Activated CD4-positive, alpha-beta T cell treated with anti-CD3 and anti-CD28 coated beads for 36 hours (primary cell): ENCODE measurements at places on chromosomes 1 and 21. TPM values are rescaled to one million over a fixed set of nuclear protein-coding genes. Genes with fewer than 3 reads are reported as not detected.

GRCh38 chr1:231827337-231828105 lies 200.9 kb downstream of the DISC1 start:
- peaks cover 3% of the 10 kb centered on the region for H3K36me3 ChIP-seq
- no peak overlapping the region for H3K27ac ChIP-seq
- no peaks in the 10 kb centered on the region for H3K4me1 ChIP-seq
- no peak for DNase-seq

DNA sequence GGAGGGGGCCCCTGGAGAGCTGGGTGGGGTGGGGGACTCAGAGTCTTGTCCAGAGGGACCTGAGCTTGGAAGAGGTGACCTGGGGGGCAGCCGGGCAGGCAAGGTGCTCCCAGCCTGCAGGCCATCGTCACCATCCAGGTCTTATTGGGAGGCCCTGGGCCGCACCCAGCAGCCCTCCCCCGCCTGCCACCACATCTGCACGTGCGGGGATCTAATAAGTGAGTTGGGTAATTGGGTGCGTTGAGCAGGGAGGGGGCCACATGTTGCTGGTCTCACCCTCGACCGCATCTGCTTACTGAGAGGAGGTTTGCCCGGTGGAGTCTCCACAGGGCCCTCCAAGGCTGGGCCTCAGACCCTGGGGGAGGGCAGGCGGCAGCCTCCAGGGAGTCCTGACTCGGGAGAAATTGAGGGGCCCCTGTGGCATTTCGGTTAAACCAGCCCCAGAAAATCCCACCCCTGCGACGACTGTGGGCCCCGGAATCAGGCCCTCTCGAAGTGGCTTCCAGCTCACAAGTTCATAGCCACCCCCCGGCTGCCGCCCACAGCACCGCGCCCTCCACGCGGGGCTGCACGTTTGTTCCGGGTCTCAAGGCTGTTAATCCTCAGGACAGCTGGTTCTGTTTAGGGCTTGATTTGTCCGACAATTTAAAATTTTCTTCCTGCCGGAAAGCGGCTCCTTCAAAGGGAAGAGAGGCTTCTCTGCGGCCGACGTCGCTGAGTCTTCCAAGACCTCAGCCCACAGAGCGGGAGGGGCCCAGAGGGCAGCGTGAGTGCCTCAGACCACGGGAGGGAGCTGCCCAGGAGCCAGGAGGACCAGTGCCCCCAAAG lies 14.7 kb upstream of the COL6A2 start:
- no peak overlapping the region for H3K27ac ChIP-seq
- no peaks in the 10 kb centered on the region for H3K36me3 ChIP-seq
- no peak overlapping the region for H3K4me3 ChIP-seq
- H3K27me3 ChIP-seq: peaks cover 3% of the 10 kb centered on the region

DNA sequence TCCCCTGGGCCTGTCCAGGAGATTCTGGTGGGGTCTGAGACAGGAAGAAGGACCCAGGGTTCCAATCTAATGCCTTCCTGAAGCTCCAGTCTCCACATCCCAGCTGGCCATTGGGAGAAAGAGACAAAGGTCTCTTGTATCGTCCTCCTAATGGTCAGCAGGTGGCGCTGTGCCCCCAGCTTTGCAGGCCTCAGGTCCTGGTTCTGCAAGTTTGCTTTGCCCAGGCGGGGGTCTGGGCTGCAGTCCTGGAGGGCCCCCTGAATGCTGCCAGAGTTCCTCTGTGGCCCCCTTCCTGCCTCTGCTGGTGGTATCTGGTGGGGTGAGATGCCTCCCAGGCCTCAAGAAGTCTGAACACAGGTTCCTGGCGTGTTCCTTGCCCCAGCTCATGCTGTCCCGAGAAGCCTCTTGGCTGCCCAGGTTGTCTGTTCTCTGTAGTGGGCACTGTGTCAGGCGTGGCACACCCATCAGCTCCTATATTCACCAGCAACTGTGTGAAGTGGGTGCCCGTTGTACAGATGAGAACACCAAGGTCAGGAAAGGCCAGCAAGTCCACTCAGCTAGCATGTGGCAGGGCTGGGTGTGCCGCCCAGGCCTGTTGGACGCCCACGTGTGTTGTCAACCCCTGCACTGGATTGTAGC lies 33.8 kb upstream of the CSF3R start:
- no peaks in the 10 kb centered on the region for H3K36me3 ChIP-seq
- H3K27ac ChIP-seq: no peak overlapping the region
- no peak overlapping the region for H3K4me3 ChIP-seq
- no peaks in the 10 kb centered on the region for H3K4me1 ChIP-seq

- H3K4me3 ChIP-seq: peak overlapping the region; percentile 51
- peak overlapping the region; percentile 89 for H3K27ac ChIP-seq
- DNase-seq: peak; percentile 21
- peaks cover 42% of the 10 kb centered on the region for H3K4me1 ChIP-seq
- no peaks in the 10 kb centered on the region for H3K27me3 ChIP-seq
- peaks cover 31% of the 10 kb centered on the region for H3K36me3 ChIP-seq
These were observed 36.1 kb downstream of the COA6 start for GRCh38 chr1:234409328-234409727.

GRCh38 chr1:145719230-145720079 lies at the start of gene CD160:
TSS of gene CD160 (plus strand) at chr1:145719499. CDS start at chr1:145728328, 8,829 bp downstream.
- H3K36me3 ChIP-seq: no peaks in the 10 kb centered on the region
- peaks cover 18% of the 10 kb centered on the region for H3K4me1 ChIP-seq
- H3K4me3 ChIP-seq: no peak within 1 kb of the TSS
- peak; percentile 28 for DNase-seq
- peaks cover 23% of the 10 kb centered on the region for H3K27me3 ChIP-seq
- H3K27ac ChIP-seq: no peak within 1 kb of the TSS

DNA sequence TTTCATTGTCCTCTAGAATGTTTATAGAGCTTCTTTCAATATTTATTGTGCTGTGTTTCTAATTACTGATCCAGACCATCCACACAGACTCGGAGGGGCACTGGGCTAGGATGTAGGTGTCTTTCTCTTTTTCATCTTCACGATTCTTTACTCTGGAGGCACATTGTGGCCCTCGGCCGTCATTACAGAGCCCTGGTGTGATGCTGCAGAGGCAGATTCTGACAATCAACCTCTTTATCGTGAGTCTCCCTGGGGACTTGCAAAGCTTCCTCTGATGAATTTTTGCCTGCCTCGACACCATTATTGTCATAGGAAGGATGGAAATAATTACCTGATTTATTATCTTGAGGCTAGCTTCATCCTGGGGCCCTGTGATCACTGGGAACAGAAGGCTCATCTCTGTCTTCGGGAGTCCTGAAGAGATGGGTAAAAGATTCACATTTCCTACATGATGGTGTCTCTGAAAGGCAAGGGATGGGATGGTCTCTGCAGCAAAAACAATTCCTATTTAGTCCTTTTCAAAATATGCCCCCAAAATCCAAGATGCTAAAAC lies 89.4 kb downstream of the SEC16B start:
- peaks cover 2% of the 10 kb centered on the region for H3K27me3 ChIP-seq
- H3K4me1 ChIP-seq: no peaks in the 10 kb centered on the region
- H3K4me3 ChIP-seq: no peak overlapping the region
- H3K36me3 ChIP-seq: no peaks in the 10 kb centered on the region
- H3K27ac ChIP-seq: no peak overlapping the region

- no peaks in the 10 kb centered on the region for H3K4me1 ChIP-seq
- H3K27me3 ChIP-seq: no peaks in the 10 kb centered on the region
- no peak overlapping the region for H3K4me3 ChIP-seq
- DNase-seq: no peak
- no peak overlapping the region for H3K27ac ChIP-seq
These were observed 63.2 kb downstream of the SYDE2 start for GRCh38 chr1:85137660-85138059.

GRCh38 chr1:32769524-32770220 lies 47.5 kb downstream of the YARS1 start:
- H3K4me3 ChIP-seq: no peak overlapping the region
- H3K27me3 ChIP-seq: no peaks in the 10 kb centered on the region
- H3K36me3 ChIP-seq: peaks cover 11% of the 10 kb centered on the region
- peaks cover 10% of the 10 kb centered on the region for H3K4me1 ChIP-seq

Gene SERTAD4
- not detected for total RNA-seq

- H3K4me3 ChIP-seq: no peak overlapping the region
- H3K27ac ChIP-seq: no peak overlapping the region
- H3K36me3 ChIP-seq: no peaks in the 10 kb centered on the region
These were observed 33.0 kb upstream of the ZBTB8B start for GRCh38 chr1:32431736-32432400.

DNA sequence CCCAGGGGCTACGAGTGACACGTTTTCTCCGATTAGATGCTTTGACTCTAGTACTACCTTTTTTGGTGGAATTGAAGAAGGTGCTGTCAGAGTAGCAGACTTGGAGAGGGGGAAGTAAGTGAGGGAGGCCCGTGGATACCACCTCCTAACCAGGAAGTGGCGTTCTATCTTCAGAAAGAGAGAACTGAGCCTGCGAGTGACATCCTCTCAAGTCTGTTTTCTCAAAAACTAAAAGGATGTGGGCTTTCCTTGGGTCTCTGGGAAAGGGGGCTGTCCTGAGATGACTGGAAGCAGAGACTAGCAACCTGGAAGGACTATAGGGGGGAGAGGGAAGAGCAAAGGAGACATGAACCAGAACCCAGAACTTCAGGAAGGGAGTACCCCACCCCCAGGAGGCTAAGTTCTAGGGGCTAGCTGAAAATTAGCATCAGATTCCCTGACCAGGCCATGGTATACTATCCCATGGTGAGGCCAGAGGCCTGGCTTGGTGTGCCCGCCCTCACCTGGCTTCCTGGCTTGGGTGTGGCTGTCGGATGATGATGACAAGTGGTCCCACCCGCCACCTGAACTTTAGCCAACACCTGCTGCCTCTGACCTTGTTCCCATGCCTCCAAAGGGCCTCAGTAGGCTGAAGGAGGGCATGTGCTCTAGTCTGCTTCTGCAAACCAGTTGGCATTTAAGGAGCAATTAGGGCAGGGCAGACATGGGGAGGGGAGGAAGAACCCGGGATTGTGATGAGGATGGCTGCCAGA lies 49.1 kb downstream of the ATP2B4 start:
- peaks cover 66% of the 10 kb centered on the region for H3K4me1 ChIP-seq
- no peak overlapping the region for H3K4me3 ChIP-seq
- peak overlapping the region; percentile 96 for H3K27ac ChIP-seq
- no peak for DNase-seq
- no peaks in the 10 kb centered on the region for H3K27me3 ChIP-seq

- H3K4me1 ChIP-seq: no peaks in the 10 kb centered on the region
- H3K27me3 ChIP-seq: no peaks in the 10 kb centered on the region
- no peak overlapping the region for H3K4me3 ChIP-seq
- H3K36me3 ChIP-seq: no peaks in the 10 kb centered on the region
These were observed 96.8 kb downstream of the CLIC6 start for GRCh38 chr21:34765619-34766018.

Gene TSPEAR
- total RNA-seq: not detected

DNA sequence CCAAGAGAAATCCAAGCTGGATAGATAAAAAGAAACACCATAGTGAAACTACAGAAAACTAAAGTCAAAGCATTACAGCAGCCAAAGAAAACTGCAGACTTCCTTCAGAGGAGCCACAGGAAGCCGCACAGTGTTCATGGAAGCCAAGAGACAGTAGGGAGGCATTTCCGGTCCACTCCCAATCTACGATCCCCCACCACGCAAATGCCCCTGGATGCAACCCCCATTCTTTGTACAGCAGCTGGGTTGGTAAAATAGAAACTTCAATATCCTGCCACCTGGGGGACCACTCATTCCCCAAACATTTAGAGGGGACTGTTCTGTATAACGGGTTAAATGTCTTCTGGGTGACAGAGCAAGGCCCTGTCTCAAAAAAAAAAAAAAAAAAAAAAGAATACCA lies 43.9 kb upstream of the TSPEAR start:
- DNase-seq: no peak
- H3K27ac ChIP-seq: no peak overlapping the region
- no peaks in the 10 kb centered on the region for H3K4me1 ChIP-seq
- no peaks in the 10 kb centered on the region for H3K36me3 ChIP-seq

Gene LORICRIN
- total RNA-seq: not detected

Gene MR1
- total RNA-seq: 25.3 TPM

GRCh38 chr1:111415461-111415860 lies 12.1 kb downstream of the OVGP1 start:
- no peak overlapping the region for H3K4me3 ChIP-seq
- DNase-seq: no peak
- H3K27me3 ChIP-seq: no peaks in the 10 kb centered on the region
- H3K4me1 ChIP-seq: no peaks in the 10 kb centered on the region
- peaks cover 7% of the 10 kb centered on the region for H3K36me3 ChIP-seq

Gene FCER1G
- total RNA-seq: 2.2 TPM

Gene LAX1
- total RNA-seq: 20.6 TPM

DNA sequence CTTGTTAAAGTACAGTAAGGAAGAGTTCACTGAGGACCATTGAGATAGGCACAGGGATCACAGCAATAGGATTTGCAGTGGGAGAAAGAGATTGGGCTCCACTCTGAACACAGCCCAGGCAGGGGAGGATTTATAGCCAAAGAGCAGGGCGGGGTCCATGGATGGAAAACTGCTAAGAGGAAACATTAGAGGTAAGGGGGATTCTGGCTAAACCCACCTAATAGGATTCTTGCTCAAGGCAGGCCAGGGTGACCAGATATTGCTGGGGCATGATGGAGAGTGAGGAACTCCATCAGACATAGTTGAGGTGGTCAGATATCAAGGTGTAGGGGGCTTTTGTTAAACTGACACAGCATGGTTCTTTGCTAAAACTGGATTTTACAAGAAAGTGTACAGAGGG lies 372.8 kb downstream of the NPHP4 start:
- peaks cover 24% of the 10 kb centered on the region for H3K27me3 ChIP-seq
- no peak for DNase-seq
- H3K4me1 ChIP-seq: no peaks in the 10 kb centered on the region
- H3K4me3 ChIP-seq: no peak overlapping the region
- no peaks in the 10 kb centered on the region for H3K36me3 ChIP-seq
- H3K27ac ChIP-seq: no peak overlapping the region

Gene CD1E
- total RNA-seq: not detected

DNA sequence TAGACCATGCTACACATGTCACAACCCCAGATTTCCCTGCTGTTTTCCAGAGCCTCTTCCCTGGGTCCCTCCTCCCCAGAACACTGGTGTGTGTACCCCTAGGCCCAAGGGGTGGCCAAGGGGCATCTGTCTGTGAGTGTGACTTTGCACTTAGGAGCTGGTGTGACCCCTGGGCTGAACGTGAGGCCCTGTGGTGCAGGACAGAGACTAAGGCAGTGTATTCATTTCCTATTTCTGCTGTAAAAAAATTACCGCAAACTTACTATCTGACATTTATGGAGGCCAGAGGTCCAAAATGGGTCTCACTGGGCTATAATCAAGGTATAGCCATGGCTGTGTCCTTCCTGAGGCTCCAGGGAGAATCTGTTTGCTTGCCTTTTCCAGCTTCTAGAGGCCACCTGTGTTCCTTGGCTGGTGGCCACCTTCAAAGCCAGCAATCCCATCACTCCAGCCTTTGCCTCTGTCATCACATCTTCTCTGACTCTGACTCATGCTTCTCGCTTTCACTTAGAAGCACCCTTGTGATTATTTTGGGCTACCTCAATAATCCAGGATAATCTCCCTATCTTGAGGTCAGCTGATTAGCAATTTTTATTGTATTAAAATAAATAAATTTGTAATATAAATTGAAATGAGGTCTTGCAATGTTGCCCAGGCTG lies 24.0 kb upstream of the ELOA start:
- no peaks in the 10 kb centered on the region for H3K36me3 ChIP-seq
- H3K4me1 ChIP-seq: peaks cover 24% of the 10 kb centered on the region
- no peaks in the 10 kb centered on the region for H3K27me3 ChIP-seq
- DNase-seq: no peak
- no peak overlapping the region for H3K4me3 ChIP-seq

- DNase-seq: no peak
- H3K27me3 ChIP-seq: peaks cover 3% of the 10 kb centered on the region
- H3K27ac ChIP-seq: no peak overlapping the region
- no peak overlapping the region for H3K4me3 ChIP-seq
- H3K4me1 ChIP-seq: no peaks in the 10 kb centered on the region
These were observed 66.9 kb downstream of the HSD3B1 start for GRCh38 chr1:119573886-119574285.

- H3K27ac ChIP-seq: no peak overlapping the region
- no peak overlapping the region for H3K4me3 ChIP-seq
- H3K4me1 ChIP-seq: no peaks in the 10 kb centered on the region
- no peaks in the 10 kb centered on the region for H3K27me3 ChIP-seq
These were observed 45.7 kb upstream of the PAXBP1 start for GRCh38 chr21:32817208-32817607.
